ENCODE measurements at places on chromosomes 2 and 18. TPM values are rescaled to one million over a fixed set of nuclear protein-coding genes. Genes with fewer than 3 reads are reported as not detected.

The MARCHF4 gene
- total RNA-seq, result 0.89 TPM

The GKN1 gene
- not detected for total RNA-seq

The ALMS1 gene
- total RNA-seq, result 16.0 TPM

The HOXD12 gene
- total RNA-seq, result not detected

The FEV gene
- total RNA-seq, result not detected

The SEC11C gene
- 40.2 TPM for total RNA-seq

The EPAS1 gene
- total RNA-seq, result 5.7 TPM

The NOP58 gene
- total RNA-seq, result 33.6 TPM

The ZBTB14 gene
- total RNA-seq, result 4.2 TPM

The CCDC85A gene
- total RNA-seq, result 0.63 TPM

The LINC00305 gene
- not detected for total RNA-seq

The SLC5A7 gene
- not detected for total RNA-seq

The PTPN18 gene
- total RNA-seq, result 30.7 TPM

The TRABD2A gene
- total RNA-seq, result 0.49 TPM

The CD8B2 gene
- total RNA-seq, result not detected

The MALL gene
- total RNA-seq, result 58.3 TPM

The KCNG2 gene
- total RNA-seq, result not detected

The DSC3 gene
- 5.4 TPM for total RNA-seq

The REG3A gene
- total RNA-seq, result not detected

The ASNSD1 gene
- 21.8 TPM for total RNA-seq

The ATP8B1 gene
- 19.5 TPM for total RNA-seq

The PCARE gene
- not detected for total RNA-seq

The MYOM1 gene
- total RNA-seq, result 0.13 TPM

The CD8B gene
- total RNA-seq, result not detected

The POU3F3 gene
- 0.98 TPM for total RNA-seq

The PLA2R1 gene
- 3.6 TPM for total RNA-seq

The CFAP65 gene
- total RNA-seq, result 0.13 TPM

The SP5 gene
- total RNA-seq, result not detected

The CAPN13 gene
- total RNA-seq, result 0.51 TPM

The TTC31 gene
- total RNA-seq, result 22.2 TPM

The CFAP221 gene
- 1.8 TPM for total RNA-seq

The CDH19 gene
- total RNA-seq, result not detected

The ADRA2B gene
- total RNA-seq, result not detected

The OTOS gene
- total RNA-seq, result not detected

The DSG1 gene
- total RNA-seq, result not detected

The L3MBTL4 gene
- total RNA-seq, result 0.65 TPM

The RUFY4 gene
- total RNA-seq, result not detected

The ATP6V1B1 gene
- 0.51 TPM for total RNA-seq

The GALNT1 gene
- 28.4 TPM for total RNA-seq

The TTN gene
- total RNA-seq, result under 0.01 TPM

The CTAGE1 gene
- not detected for total RNA-seq

The TP53I3 gene
- 46.9 TPM for total RNA-seq

The TXNDC2 gene
- total RNA-seq, result 0.13 TPM

The KCNK3 gene
- total RNA-seq, result 0.49 TPM

The SLC1A4 gene
- total RNA-seq, result 19.5 TPM

The SMYD1 gene
- not detected for total RNA-seq

The TMEM247 gene
- total RNA-seq, result not detected

The NGEF gene
- 0.98 TPM for total RNA-seq

The SPOPL gene
- total RNA-seq, result 6.2 TPM

The DCC gene
- not detected for total RNA-seq

The MC2R gene
- not detected for total RNA-seq

The ASXL2 gene
- 11.2 TPM for total RNA-seq

The LRATD1 gene
- total RNA-seq, result 2.8 TPM

The TUBA4B gene
- not detected for total RNA-seq

The STPG4 gene
- total RNA-seq, result 0.98 TPM

The SCYGR1 gene
- total RNA-seq, result not detected

The PREB gene
- total RNA-seq, result 72.5 TPM

All from mesangial cell (primary cell).